ENCODE measurements at places on chromosomes 3 and 15.

DNA sequence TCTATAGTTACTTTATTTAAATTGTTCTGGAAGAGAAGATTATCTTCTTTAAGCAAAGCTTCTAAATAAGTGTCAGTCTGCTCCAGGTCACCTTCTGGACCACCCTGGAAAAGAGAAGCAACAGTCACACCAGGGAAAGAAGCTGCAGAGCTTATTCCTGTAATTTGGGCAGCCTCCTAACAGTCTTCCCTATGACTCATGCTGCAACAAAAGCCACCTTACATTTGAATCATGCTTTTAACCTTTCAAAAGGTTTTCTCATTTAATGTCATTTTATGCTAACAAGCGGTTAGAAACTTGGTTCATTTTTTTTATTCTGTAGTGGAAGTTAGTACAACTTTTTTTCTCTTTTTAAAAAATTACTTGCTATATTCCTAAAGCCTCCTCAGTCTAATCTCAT, 5.3 kb upstream of the GUCA1C start:
- no peak for DNase-seq

- DNase-seq, result no peak
These were observed 195.5 kb upstream of the MBNL1 start for GRCh38 chr3:152073267-152073666.

DNA sequence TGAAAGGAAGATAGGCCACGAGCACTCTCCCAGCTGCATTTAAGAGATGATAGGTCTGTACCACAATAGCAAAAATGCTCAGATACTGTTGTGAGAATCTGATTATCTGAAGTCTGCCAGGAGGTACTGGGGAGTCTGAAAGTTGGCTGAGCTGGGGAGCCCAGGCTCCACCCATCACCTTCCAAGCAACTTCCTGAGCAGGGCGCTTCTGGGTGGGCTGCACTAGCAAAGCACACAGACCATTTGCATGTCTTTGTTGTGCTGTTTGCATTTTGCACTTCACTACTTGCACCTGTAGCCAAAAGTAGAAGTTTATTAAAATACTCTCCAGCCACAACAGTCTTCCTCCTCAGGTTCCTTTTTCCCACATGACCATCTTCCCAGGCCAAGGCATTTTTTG, 133.2 kb downstream of the ALDH1A2 start:
- DNase-seq, result no peak

- DNase-seq, result no peak
These were observed 22.6 kb upstream of the ANPEP start for GRCh38 chr15:89837134-89837829.

DNA sequence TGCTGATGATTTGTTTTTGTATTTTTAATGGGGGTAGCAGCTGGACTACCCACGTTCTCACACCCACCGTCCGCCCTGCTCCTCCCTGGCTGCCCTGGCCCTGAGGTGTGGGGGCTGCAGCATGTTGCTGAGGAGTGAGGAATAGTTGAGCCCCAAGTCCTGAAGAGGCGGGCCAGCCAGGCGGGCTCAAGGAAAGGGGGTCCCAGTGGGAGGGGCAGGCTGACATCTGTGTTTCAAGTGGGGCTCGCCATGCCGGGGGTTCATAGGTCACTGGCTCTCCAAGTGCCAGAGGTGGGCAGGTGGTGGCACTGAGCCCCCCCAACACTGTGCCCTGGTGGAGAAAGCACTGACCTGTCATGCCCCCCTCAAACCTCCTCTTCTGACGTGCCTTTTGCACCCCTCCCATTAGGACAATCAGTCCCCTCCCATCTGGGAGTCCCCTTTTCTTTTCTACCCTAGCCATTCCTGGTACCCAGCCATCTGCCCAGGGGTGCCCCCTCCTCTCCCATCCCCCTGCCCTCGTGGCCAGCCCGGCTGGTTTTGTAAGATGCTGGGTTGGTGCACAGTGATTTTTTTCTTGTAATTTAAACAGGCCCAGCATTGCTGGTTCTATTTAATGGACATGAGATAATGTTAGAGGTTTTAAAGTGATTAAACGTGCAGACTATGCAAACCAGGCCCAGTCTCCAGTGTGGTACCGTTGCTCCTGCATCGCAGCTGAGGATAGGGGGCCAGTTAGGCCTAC, 1.4 kb upstream of the FES start:
- DNase-seq, result no peak

DNA sequence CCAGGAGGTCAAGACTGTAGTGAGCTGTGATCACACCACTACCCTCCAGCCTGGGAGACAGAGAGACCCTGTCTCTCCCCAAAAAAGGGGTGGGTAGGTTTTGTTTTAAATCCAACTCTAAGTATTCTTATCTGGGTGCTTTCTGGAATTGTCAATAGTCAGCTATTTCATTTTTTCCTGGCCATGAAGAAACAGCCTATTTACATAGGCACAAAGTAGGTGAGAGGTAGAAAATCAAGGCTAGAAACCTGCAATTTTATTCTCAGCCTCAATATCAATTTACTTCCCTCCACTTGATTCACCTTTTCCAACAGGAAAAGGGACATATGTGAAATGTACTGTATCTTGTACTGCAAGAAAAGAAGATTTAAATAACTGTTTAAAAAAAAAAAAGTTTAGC, 45.9 kb downstream of the CSNK1G1 start:
- DNase-seq, result no peak

- no peak for DNase-seq
These were observed 547.3 kb downstream of the MECOM start for GRCh38 chr3:169116056-169116693.

- no peak for DNase-seq
These were observed 69.7 kb downstream of the KLHL25 start for GRCh38 chr15:85725019-85725418.

DNA sequence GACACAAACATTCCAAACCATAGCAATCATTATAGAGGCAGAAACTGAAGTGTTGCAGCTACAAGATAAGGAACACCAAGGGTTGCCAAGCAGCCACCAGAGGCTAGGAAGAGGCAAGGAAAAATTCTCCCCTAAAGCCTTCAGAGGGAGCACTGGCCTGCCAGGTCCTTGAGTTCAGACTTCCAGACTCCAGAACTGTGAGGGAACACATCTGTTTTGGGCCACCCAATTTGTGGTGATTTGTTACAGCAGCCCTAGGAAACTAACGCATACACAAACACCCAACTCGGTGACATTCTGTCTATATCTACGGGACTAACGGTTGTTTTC, 54.6 kb downstream of the MB21D2 start:
- no peak for DNase-seq

GRCh38 chr3:38227989-38228388, 37.6 kb upstream of the SLC22A13 start:
- DNase-seq, result no peak

DNA sequence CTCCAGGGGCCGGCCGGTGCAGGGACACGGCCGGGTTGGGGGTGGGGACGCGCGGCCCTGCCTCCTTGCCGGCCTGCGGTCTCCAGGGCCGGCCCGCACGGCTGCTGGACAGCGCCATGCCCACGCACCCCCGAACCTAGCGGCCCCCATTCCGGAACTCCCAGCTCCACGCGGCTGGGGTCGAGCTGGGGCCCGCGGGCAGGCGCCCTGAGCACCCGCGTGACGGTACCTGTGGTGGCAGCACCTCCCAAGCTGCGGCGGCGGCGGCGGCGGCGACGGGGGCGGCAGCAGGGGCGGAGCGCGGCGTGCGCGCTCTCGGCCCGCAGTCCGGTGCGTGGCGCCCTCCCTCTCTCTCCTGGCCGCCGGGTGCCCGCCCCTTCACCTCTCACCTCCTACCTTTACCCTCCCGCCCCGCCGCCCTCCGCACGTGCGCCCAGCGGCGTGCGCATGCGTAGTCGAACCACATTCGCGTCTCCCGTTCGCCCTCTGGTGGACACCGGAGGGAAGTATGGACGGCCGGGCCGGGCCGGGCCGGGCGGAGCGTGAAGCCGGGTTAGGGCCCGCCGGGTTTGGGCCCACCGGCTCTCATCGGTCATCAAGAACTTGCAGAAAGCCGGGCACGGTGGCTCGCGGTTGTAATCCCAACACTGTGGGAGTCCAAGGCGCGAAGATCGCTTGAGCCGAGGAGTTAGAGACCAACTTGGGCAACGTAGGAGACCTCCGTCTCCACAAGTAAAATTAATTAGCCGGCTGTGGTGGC, at the start of gene SCAP:
Gene SCAP (minus strand): TSS at position 372 of the 760 bp plus-strand sequence. CDS start 32,948 bp downstream, outside the sequence.
- peak; percentile 26 for DNase-seq

- no peak for DNase-seq
These were observed 69.0 kb downstream of the NME9 start for GRCh38 chr3:138260611-138261010.

DNA sequence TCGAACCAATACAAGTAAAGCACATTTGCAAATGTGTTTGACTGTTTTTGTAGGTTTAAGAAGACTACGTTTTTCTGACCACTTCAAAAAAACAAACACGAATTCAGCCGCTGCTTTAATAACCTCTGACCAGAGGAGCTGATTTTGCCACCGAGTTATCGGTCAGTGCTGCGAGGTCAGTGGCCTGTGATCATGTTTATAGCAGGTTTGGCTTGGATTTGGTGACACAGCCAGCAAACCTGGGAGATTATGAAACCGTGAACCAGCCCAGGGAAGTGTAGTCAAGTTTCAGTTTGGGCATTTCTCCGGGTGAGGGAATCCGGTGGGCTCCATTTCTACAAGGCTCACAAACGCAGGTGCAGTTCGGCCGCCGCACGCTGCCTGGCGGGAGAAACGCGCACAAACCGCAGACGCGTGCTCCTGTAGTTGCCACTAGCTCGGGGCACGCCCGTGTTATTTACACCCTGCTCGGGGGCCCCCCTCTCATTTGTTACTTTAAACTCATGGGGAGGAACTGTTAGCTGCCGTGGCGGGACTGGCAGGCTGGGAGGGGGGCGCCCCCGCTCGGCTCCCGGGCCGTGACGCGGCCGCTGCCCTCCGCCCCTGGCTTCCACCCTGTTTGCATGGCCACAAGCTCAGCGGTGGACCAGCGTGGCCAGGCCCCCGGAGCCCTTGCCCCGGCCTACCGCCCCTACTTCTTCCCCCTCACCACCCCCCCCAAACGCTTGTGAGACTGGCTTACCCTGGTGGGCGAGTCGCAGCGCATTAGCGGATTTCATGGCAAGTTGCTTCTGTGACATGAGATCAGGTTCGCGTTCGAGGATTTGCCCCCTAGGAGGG, 13.6 kb upstream of the ONECUT1 start:
- DNase-seq, result no peak

DNA sequence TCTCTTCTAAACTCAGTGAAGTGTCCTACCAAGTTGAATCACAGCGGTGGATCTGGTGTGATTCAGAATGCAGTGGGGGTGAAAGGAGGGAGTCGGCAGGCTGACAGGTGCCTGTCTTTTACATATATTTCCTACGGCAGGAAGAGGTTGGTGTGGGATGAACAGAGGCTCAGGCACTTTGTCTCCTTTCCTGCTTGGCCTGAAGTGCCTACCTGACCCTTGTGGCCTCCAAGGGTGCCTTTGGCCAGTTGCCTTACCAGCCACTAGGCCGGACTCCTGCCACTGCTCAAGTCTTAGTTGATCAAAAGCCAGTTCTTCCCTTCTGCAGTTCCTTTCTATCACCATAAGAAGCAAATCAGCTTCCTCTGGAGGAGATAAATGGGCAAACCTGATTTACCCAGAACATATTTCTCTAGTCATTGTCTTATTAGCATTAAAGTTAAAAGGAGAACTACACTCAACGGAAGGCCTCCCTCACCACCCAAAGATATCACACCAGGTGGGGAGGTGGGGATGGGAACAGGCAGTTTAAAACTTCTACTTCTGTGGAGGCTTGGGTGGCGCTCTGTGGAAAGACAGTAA, 52.1 kb downstream of the CRTC3 start:
- DNase-seq, result no peak

- no peak for DNase-seq
These were observed 540 bp upstream of the HHATL start for GRCh38 chr3:42702982-42703694.

GRCh38 chr3:182136008-182136910, 424.5 kb downstream of the SOX2 start:
- DNase-seq, result no peak

- peak; percentile 57 for DNase-seq
These were observed 103.7 kb downstream of the MYH15 start for GRCh38 chr3:108406661-108407206.

DNA sequence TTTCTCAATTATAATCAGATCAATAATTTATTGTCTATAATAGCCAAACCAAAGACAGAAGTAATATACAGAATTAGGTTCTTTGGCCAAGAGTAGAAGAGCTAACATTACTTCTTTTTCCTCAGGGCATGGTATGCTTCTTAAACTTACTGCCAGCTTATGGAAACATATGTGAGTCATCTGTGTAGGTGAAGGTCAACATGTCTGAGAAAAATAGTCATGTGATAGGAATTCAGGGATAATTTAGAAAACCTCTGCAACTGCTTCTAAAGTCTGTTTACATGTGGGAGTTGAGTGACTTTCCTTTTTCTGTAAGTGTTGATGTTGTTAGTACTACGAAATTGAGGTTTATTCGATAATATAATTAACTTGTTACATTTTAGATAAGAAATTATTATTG, 19.2 kb upstream of the MAP6D1 start:
- no peak for DNase-seq

- DNase-seq, result no peak
These were observed 143.6 kb upstream of the GOLIM4 start for GRCh38 chr3:168239287-168239686.

- DNase-seq, result no peak
These were observed 1.5 kb downstream of the GPR87 start for GRCh38 chr3:151315136-151315535.

- DNase-seq, result no peak
These were observed 2.0 kb downstream of the ISLR start for GRCh38 chr15:74175271-74176191.

DNA sequence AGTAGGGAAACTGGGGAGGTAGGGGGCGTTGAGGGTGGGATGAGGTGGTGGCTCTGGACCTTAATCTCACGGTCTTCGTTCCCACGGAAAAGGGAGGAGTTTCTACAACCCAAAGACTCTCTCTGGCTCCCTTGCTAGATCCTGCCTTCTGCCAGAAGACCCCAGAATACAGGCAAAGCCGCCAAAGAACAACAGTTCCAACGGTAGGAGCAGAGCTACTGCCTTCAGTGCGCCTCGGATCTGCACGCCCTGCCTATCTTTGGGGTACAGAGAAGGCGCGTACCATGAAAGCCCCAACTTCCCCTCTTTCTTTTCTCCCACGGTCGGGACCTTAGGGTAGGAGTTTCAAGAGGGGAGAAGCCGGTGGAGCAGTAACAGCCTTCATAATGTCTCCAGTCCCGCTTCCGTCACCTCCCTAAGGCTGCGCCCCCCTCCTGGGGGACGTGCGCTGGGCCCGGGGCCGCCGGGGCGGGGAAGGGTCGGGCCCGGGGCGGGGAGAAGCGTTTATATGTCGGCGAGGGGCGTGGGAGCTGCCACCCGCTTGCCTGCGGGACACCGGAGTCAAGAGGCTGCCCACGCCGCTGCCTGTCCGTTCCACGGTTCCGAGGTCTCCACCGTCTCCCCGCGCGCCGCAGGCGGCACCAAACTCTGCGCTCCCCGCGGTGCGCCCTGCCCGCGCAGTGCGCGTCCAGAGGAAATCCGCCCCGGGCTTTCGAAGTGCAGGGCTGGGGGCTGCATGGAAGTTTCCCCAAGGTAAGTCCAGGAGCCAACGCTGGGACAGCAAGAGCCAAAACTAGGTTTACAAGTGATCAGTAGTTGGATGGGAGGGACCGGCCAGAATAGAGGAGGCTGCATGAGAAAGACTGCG, at the start of gene COL6A6:
Gene COL6A6 (plus strand): TSS at position 533 of the 868 bp plus-strand sequence. CDS start 43,188 bp downstream, outside the sequence.
- no peak for DNase-seq
